ENCODE measurements at places on chromosomes 11 and 22.
A peak's percentile ranks its signal among the peaks of the same experiment; 100 is the strongest.

GRCh38 chr22:45058622-45058912 lies 48.8 kb upstream of the PHF21B start:
- DNase-seq, result no peak

- DNase-seq, result no peak
Measured at GRCh38 chr11:118673361-118674081, 5.9 kb downstream of the TREH start.

DNA sequence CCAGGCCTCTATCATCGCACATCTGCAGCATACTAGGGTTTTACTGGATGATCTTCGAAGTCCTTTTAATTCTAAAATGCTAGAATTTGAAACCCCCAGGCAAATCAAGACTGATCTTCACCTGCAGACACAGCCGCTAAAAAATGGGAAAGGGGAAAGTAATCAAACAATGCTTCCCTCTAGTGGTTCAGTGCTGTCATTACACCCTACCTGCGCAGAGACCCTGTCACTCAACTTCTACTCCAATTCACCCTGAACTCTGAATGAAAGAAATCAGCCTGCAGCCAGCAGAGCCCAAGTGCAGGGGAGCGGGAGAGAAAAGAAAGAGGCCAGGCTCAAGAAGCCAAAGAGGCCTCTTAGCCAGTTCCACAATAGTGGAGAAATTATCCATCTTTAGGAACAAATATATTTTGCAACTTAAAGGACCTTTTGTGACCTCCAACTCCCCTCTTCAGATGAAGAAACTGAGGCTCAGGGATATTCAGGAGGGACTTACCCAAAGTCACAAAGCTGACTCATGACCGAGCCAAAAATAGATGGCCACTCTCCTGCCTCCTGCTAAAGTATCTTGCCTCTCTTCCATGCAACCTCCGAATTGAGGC lies 33.0 kb downstream of the SERGEF start:
- DNase-seq, result peak; percentile 10

GRCh38 chr11:75482931-75483469 lies 42.7 kb downstream of the GDPD5 start:
- no peak for DNase-seq

- DNase-seq, result no peak
Measured at GRCh38 chr11:77233011-77233410, 68.5 kb downstream of the GDPD4 start.

DNA sequence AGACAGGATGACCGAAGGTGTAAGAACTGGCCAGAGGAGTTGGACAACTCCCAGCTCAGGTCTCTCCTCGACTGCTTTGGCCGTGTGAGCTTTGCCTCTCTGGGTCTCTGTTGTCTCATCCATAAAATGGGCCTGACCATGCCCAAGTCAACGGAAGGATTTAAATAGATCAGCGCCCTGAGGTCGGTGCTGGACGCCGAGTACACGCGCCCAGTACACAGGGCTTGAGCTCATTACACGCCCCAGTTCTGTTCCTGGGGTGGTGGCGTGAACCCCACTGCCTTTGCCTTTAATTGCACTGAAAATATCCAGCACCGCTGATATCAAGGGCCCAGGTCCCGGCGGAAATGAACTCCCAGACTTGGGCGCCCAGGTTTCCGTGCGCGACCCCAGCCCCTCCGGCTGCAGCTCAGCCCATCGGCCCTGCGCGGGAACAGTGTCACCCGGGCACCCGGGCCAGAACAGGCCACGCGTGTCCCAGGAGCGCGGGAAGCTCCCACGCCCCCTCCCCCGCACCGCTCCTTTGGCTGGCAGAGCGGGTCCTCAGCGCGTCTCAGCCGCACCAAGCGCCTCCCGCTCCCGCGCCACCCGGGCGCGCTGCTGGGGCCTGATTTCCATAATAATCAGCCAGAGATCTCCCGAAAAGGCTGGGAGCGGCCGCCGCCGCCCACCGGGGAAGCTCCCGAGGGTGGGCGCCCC lies 42.2 kb downstream of the CYTH4 start:
- DNase-seq, result no peak

- peak; percentile 94 for DNase-seq
Measured at GRCh38 chr11:57568330-57568766, 876 bp upstream of the UBE2L6 start.

DNA sequence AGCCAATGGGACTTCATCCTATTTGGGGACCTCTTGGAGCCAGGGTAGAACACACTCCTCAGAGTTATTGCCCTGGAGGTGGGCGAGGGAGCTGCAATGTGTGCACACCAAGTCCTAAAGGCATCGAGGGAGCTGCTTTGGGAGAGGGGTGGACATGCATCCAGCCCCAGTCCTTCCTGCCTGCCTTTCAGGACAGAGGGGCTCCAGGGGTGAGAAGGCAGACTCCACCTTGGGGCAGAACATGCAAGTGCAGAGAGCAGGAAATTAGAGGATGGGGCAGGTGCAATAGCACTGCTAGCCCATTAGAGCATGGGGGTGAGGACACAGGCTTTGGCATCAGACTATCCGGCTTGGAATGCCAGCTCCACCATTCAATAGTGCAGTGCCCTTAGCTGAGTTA lies 288.5 kb downstream of the OPCML start:
- no peak for DNase-seq

- DNase-seq, result no peak
Measured at GRCh38 chr11:92769112-92769511, 200.3 kb upstream of the MTNR1B start.

GRCh38 chr22:50304528-50305392 lies 2.7 kb downstream of the PLXNB2 start:
- DNase-seq, result no peak

GRCh38 chr11:19524171-19524671 lies 188.4 kb upstream of the NAV2 start:
- no peak for DNase-seq

GRCh38 chr11:86735451-86736290 lies 63.3 kb upstream of the ME3 start:
- no peak for DNase-seq

- DNase-seq, result no peak
Measured at GRCh38 chr22:46346680-46347405, 11.3 kb downstream of the TRMU start.

DNA sequence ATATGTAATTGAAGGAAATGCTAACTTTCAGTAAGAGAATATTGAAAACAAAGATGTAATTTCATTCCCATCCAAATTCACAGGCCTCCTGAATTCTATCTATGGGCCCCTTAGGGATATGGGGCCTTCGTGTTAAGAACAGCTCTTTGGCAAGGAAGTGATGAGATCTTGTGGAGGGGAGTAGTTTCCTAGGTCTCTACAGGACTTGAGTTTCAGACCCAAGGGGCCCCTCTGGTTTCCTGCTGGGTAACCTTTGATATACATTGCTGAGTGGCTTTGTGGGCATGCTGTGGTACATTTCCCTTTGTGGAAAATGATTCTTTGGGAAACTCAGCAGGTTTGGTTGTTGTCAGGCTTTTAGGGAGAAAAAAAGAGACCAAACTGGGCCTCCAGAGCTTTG lies 6.2 kb downstream of the STIM1 start:
- DNase-seq, result peak; percentile 45

GRCh38 chr11:107140983-107141382 lies 122.7 kb upstream of the GUCY1A2 start:
- no peak for DNase-seq

DNA sequence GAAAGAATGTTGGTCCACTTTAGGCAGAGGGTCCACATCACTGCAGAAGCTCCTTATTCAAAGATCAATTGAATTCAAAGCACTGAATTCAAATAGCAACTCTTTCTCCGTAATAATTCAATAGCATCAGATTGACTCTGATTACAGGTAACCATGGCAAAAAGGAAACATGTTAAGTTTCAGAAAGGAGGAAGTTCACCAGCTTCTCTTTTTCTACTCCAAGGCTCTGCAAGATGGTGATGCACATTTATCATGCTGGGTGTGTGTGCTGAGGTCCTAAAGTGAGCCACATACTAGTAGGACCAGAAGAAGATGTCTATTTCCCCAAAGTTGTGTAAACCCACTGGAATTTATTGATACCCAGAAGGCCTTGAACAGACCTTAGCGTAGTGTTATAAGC lies 18.0 kb upstream of the DRD2 start:
- no peak for DNase-seq

DNA sequence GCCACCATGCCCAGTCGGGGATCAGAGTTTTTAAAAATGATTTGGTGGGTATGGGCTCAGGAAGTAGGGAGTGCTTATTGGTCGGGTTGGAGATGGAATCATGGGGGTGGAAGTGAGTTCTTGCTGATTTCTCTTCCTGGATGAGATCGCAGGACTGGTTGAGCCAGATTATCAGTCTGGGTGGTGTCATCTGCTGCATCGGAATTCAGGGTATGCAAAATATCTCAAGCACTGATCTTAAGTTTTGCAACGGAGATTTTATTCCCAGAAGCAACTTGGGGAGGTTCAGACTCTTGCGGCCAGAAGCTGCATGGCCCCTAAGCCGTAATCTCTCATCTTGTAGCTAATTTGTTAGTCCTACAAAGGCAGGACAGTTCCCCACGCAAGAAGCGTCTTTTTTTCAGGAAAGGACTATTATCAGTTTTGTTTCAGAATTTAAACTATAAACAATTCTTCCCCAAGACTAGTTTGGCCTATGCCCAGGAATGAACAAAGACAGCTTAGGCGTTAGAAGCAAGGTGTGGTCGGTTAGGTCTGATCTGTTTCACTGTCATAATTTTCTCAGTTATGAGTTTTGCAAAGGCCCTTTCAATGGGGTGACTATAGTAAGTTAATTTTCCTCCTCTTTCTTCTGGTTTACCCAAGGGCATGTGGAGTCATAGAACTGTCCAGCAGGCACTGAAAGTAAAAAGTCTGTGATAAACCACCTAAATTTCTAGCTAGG lies 1.4 kb upstream of the PIWIL3 start:
- no peak for DNase-seq

GRCh38 chr11:74839971-74840370 lies 91.3 kb downstream of the RNF169 start:
- DNase-seq, result no peak

DNA sequence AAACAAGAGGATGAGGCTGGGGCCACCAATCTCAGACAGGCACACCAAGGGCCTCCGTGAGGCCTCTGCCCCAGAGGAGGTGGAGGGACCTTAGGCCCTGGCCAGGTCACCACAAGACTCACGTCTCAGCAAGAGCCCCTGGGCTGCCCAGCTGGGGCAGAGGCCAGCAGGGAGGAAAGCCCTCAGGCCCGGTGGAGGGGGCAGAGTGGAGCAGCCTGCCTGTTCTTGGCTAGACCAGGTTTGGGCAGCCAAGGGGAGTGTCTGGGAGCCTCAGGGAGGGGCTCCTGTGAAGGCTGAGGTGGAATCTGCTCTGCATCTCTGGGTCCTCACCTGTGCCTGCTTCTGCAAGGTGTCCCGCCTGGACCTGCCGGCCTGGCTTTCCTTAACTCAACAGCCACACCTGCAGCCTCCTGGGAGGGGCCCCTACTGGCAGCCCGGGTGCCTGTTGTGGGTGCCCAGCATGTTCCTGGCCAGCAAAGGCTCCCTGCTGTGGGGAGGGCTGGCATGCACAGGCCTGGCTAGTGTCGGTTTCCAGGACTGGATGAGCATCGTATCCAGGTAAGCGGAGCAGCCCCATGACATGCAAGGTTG lies 11.9 kb downstream of the TTLL12 start:
- DNase-seq, result no peak

Data from activated naive CD8-positive, alpha-beta T cell treated with anti-CD3 and anti-CD28 coated beads, Interleukin-2, amount 50 U/mL, for 24 hours (primary cell).